ENCODE measurements at places on chromosomes 13 and 19.

DNA sequence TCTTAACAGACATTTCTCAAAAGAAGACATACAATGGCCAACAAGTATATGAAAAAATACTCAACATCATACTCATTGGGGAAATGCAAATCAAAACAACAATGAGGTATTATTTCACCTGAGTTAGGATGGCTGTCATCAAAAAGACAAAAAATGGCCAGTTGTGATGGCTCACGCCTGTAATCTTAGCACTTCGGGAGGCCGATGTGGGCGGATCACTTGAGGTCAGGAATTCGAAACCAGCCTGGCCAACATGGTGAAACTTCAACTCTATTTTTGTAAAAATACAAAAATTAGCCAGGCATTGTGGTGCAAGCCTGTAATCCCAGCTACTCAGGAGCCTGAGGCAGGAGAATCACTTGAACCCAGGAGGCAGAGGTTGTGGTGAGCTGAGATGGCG, 22.0 kb downstream of the CEACAM16 start:
- no peak for DNase-seq

DNA sequence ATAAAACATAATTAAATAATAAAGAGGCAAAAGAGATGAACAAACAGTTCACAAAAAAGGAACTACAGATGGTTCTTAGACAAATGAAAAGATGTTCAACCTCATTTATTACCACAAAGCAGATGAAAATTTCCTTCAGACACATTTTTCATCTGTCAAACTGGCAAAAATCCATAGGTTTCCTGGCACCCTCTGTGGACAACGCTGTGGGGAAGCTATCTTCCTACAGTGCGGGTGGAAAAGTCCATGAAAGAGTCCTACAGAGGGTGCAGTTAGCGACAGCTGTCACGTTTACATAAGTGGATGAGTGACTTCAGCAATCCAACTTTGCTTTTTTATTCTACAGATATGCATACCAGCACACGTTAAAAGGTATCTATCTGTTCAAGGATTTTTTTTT, 30.3 kb upstream of the PDCD5 start:
- no peak for DNase-seq

DNA sequence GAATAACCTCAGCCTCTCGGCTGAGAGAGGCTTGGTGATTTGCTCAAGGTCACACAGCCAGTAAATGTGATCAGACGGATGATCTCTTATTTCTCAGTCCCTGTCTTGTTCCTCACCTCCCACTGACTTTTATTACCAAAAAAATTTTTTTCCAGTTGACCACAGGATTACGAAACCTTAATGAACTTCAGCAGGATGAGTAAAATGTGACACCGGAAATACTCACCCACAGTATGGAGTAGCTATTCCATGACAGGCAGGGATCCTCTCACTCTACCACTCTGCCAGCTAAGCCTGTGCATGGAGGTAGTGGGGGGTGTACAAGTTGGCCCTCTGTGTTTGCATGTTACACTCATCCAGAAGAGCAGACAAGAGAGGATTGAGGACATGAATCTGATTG, 916.4 kb downstream of the UQCRFS1 start:
- DNase-seq: no peak

GRCh38 chr13:106596275-106596937, 28.5 kb upstream of the ARGLU1 start:
- DNase-seq: no peak

DNA sequence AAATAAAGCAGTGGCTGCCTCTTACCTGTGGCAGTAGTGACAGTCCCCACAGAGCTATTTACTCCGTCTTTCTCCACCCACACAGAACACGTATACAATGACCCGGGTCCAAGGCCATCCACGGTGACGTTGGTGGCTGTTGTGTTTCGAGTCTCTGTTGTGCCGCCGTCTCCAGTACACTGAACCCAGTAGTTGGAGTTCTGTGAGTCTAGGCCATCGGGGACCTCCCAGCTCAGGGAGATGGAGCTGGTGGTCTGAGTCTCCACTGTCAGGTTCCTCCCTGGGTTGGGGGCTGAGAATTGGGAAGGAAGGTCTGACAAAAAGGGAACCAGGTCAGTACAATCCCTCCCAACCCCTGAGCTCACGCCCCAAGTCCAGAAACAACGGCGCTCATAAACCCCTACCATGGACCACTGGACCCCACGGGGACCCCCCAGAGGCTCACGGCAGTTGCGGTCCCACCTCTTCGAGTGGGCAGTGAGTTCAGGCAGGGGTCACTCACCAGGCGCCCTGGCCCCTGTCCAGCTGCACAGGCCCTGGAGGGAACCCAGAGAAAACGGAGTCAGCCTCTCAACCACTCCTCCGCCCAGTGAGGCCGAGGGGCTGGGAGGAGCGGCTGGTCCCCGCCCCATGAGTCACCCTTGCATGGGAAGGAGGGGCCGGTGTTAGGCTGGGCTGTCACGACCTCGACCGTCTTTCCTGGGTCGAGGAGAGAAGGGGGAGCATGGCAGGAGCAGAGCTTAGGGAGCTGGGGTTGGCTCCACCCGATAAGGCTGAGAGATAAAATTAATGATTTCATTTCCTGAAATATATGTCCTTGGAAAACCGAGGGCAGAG, 2.4 kb downstream of the PTPRH start:
- DNase-seq: peak; percentile 51

DNA sequence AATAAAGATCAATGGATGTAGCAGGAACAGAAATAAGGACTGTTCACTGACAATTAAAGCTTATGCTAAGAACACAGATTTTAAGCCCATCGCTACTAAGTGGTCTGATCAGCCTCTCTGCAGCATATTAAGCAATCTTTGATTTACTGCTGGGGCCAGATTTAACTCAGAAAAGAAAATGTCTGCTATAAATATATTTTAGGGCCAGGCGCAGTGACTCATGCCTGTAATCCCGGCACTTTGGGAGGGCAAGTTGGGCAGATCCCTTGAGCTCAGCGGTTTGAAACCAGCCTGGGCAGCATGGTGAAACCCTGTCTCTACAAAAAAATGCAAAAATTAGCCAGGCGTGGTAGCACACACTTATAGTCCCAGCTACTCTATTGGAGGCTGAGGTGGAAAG, 43.0 kb downstream of the METTL21C start:
- no peak for DNase-seq

DNA sequence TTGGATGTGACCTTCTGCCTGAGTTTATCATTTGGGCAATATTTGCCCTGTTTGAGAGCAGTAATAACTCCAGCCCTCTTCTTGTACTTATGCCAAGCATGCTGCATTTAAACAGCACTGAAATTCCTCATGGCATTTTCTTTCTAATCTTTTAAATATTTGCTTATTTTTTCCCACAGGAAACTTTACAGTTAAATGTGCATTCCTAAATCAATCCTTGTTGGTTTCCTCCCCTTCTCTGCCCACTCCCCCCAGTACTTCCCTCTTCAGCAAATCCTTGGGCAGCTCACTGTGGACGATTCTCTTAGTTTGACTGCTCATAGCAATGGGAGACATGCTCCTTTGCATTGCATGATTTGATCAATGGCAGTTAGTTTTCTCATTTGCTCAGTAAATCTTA, 68.7 kb downstream of the RAP2A start:
- DNase-seq: no peak

- DNase-seq: no peak
Measured at GRCh38 chr19:52923778-52924593, 758 bp upstream of the ZNF888 start.

GRCh38 chr13:31115616-31116015, 46.1 kb downstream of the HSPH1 start:
- DNase-seq: no peak

- DNase-seq: no peak
Measured at GRCh38 chr19:30066781-30067759, 125.0 kb downstream of the URI1 start.

DNA sequence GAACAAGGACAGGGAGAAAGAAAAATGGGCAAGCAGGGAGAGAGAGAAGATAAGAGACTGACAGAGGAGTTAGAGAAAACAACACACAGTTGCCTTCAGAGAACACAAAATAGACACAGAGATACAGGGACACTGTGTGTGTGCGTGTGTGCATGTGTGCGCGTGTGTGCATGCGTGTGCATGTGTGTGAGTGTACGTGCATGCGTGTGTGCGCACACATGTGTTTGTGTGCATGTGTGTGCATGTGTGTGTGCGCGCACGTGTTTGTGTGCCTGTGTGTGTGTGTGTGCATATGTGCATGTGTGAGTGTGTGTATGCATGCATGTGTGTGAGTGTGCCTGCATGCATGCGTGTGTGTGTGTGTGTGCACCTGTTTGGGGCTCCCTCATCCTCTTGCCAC, 5.9 kb upstream of the PLAUR start:
- DNase-seq: no peak

GRCh38 chr13:112160558-112160957, 93.6 kb downstream of the SOX1 start:
- DNase-seq: no peak

Measured in mesothelial cell of epicardium (in vitro differentiated cells).